ENCODE measurements at places on chromosomes 6 and 20. TPM values are rescaled to one million over a fixed set of nuclear protein-coding genes. Genes with fewer than 3 reads are reported as not detected.
A peak's percentile ranks its signal among the peaks of the same experiment; 100 is the strongest.

- no peak for DNase-seq
Observed at GRCh38 chr20:63689046-63690002, 7.1 kb upstream of the TNFRSF6B start.

- DNase-seq: no peak
Observed at GRCh38 chr6:31871046-31871659, 7.6 kb downstream of the SLC44A4 start.

- DNase-seq: no peak
Observed at GRCh38 chr20:45012682-45013302, 46.5 kb downstream of the STK4 start.

- no peak for DNase-seq
Observed at GRCh38 chr6:217048-217659, 75.1 kb upstream of the DUSP22 start.

- no peak for DNase-seq
Observed at GRCh38 chr6:53236241-53236640, 87.6 kb upstream of the GCM1 start.

DNA sequence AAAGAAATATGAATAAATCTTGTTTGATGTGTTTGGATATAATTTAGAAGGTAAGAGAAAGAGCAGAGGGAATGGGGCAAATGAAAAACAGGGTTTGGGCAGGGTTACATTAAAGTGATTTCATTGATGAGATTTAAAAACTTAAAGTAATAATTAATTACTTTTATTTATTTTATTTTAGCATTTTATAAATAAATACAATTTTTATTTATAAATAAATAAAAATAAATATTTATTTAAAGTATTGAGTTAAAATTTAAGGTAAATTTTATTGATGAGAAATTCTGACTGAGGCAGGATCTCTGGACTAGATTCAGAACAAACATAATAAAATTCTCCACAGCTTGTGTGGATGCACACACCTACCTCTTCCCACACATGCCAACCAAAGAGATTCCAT is 584.1 kb upstream of the BTBD3 start:
- DNase-seq: no peak

DNA sequence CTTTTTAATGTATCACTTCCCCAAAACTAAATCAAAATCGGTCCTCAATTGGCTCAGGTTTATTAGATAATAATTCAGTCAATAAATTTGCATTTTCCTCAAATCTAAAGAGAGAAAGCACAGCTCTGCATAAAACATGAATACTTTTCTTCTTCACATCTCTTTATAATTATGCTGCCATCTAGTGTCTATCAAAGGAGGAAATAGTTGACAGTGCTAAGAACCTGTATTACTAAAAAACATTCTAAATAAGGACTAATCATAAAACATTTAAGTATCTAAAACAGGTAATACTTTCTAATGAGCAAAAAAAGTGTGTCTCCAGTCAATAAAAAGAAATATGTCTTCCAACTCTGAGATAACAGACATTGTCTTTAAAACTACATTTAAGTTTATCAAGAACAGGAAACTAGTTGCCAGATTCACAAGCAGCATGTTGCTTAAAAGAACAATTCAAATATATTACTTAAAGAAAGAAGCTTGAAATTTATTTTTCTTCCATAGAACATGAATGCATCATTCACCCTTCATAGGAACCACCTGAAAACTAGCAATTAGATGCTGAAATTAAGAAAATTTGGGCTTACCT is 56.5 kb upstream of the DST start:
- no peak for DNase-seq

- DNase-seq: no peak
Observed at GRCh38 chr6:79230149-79230548, 4.3 kb downstream of the HMGN3 start.

DNA sequence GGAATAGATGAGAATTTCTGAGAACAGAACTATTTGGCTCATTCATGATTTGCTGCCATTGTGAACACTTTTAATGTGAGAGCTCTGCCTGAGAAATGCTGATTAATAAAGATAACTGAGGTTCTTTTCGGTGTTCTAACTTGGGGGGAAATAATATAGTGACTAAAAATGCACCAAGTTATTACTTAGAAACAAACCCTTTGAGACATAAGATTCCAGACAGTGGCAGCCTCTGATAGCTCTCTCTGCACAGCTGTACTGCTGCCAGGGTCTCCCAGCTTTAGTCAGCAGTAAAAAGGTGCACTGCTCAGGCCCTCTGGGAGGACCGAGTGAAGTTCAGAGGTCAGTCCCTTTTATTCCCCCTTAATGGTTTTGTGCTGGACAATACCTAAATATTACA is 2.5 kb upstream of the PRDM1 start:
- DNase-seq: no peak

DNA sequence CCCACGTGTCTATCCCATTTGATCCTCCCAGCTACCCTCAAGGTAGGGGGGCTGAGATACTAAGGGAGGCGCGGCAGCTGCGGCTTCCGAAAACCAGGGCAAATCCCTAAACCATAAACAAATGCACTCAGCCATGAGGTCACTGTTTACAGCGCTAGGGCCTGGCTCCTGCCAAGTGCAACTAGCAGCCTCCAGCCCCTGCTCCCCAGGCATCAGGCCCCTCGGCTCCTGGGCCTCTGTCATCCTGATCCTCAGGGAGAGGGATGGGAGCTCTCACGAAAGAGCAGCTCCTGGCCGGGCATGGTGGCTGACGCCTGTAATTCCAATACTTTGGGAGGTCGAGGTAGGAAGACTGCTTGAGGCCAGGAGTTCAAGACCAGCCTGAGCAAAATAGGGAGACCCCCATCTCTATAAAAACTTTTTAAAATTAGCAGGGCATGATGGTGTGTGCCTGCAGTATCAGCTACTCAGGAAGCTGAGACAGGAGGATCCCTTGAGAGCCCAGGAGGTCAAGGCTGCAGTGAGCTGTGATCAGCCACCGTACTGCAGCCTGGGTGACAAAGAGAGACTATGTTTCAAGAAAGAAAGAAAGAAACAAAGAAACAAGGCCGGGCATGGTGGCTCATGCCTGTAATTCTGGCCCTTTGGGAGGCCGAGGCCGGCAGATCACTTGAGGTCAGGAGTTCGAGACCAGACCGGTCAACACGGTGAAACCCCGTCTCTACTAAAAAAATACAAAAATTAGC is 42.5 kb upstream of the TLDC2 start:
- no peak for DNase-seq

GRCh38 chr6:121826156-121826810 is 390.8 kb downstream of the GJA1 start:
- DNase-seq: no peak

- DNase-seq: no peak
Observed at GRCh38 chr6:90083891-90084290, 189.6 kb downstream of the GJA10 start.

- no peak for DNase-seq
Observed at GRCh38 chr20:17825960-17826843, 126.4 kb downstream of the BANF2 start.

DNA sequence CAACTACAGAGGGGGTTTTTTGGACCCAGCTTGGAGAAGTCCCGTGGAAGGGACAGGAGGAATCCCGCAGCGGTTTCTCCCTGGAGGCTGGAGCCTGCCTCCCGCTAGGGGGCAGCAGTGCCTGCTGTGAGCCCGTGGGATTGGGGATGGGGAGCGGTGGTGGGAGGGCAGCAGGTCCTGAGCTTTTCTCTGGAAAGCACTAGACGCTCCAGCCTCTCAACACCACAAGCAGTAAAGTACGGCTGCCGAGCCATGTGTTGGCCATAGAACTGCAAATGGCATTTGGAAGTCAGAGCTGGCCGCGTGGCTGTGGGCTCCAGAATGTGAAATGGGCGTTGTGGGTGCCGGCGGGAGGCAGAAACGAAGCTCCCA is 47.8 kb downstream of the GMPR start:
- DNase-seq: no peak

GRCh38 chr6:25503686-25504085 is 148.3 kb upstream of the SCGN start:
- DNase-seq: no peak

DNA sequence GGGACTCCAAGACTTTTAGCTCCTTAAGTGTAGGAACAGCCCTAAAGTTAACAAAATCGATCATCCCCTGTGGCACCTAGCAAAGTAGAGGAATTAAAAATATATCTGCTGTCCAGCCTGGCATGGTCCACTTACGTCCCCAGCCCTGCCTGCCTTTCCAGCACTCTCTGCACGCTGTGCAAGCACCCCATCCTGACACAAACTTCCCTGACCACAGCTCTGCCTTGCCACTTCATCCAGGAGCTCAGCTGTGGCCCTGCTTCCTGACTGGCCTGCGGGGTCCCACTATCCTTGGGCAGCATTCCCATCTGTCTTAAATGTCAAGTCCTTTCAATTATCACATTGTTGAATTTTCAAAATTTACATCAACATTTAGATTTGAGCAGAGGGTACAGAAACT is 39.0 kb downstream of the BLOC1S5 start:
- no peak for DNase-seq

DNA sequence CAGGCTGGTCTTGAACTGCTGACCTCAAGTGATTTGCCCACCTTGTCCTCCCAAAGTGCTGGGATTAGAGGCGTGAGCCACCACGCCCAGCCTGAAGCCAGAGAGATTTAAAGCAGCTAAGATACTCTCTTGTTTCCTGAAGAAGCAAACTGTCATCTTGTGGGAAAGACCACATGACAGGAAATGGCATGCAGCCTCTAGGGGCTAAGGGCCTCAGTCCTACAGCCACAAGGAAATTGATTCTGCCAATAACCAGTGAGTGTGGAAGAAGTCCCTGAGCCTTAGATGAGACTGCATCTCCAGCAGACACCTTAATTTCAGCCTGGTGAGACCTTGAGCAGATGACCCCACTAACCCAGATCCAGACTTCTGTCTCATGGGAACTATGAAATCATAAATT is 40.9 kb downstream of the KIZ start:
- no peak for DNase-seq

GRCh38 chr20:11072982-11073381 is 399.2 kb upstream of the JAG1 start:
- DNase-seq: no peak

GRCh38 chr6:34506718-34507117 is 40.8 kb downstream of the PACSIN1 start:
- DNase-seq: no peak

- no peak for DNase-seq
Observed at GRCh38 chr20:36481380-36482043, 59.8 kb upstream of the MYL9 start.

DNA sequence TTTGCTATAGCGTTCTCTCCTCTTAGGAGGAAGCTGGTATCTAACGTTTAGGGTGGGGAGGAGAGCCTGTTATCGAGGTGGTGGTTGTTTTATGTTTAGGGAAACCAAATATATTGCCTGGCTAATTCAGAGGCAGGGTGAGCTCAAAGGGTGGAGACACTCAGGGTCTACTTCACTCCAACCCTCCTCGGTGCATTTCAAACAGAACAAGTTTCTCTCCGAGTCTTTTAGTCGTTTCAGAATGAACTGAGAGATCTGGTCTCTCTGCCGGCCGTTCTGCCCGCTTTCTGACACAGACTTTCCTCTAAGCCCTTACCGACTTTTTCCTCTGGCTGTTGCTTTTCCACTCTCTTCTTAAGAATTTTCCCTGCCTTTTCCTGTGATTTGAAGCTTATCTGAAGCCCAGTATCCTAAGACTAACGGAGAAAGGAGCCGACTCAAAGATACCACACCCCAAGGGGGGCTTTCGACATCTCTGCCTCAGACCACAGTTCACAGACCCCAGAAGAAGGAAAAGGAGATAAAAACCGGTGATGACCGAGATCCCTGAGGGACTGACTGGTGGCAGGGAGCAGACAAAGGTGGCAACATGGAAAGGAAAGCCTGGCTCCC is 865 bp downstream of the STK38 start:
- DNase-seq: peak; percentile 18

- no peak for DNase-seq
Observed at GRCh38 chr20:51097351-51098120, 74.6 kb upstream of the KCNG1 start.

DNA sequence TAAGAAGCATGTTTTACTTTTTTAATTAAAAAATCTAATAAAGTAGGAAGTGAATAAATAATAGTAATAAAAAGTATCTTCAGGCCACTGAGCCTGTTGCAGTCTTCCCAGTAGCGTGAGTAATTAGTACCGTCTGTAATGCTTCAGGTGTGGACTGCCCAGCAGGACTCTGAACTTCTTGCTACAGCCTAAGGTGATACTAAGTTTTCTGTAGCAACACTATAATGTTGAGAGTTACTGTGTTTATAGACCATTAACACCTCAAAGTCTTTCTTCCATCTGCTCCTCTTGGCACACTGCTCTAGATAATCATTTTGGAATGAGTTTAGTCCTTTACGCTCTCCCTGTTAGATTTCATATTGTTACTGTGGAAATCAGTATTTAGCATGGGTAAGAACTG is 28.4 kb downstream of the VAPB start:
- DNase-seq: no peak

DNA sequence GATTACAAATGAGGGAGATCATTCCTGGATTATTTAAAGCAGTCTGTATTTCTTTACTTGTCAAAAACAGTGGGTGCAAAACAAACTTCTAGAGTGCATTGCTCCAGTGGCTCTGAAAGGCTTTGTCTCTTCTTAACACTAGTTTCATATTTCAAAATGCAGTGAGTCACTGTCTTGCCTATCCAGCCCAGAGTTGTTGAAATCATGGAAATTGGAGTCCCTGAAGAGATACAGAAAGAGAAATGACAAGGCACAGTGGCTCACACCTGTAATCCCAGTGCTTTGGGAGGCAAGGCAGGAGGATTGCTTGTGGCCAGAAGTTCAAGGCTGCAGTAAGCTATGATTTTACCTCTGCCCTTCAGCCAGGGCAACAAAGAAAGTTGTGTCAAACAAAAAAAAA is 11.3 kb downstream of the SLC2A12 start:
- DNase-seq: no peak

Gene FNDC11
- polyA plus RNA-seq: 0.95 TPM

Gene NPBWR2
- polyA plus RNA-seq: not detected

Gene TMC2
- polyA plus RNA-seq: 0.38 TPM

Gene CDH4
- 8.7 TPM for polyA plus RNA-seq

Gene OR2H2
- polyA plus RNA-seq: 0.13 TPM

Gene GSTA1
- polyA plus RNA-seq: 1.2 TPM

Gene CCN2
- 240 TPM for polyA plus RNA-seq

Gene AKIRIN2
- polyA plus RNA-seq: 68.4 TPM

Gene ERVFRD-1
- polyA plus RNA-seq: 0.12 TPM

Gene GDAP1L1
- polyA plus RNA-seq: 0.50 TPM

Gene TSHZ2
- 15.9 TPM for polyA plus RNA-seq

Gene CUL9
- 30.8 TPM for polyA plus RNA-seq

Gene FOXP4
- 43.6 TPM for polyA plus RNA-seq

Gene DNAH8
- 0.39 TPM for polyA plus RNA-seq

Gene NELFE
- polyA plus RNA-seq: 91.3 TPM

Gene KHDC1
- polyA plus RNA-seq: 6.2 TPM

All from renal cortex interstitium (tissue), 15 donors.